ENCODE measurements at places on chromosomes 5 and 9.

DNA sequence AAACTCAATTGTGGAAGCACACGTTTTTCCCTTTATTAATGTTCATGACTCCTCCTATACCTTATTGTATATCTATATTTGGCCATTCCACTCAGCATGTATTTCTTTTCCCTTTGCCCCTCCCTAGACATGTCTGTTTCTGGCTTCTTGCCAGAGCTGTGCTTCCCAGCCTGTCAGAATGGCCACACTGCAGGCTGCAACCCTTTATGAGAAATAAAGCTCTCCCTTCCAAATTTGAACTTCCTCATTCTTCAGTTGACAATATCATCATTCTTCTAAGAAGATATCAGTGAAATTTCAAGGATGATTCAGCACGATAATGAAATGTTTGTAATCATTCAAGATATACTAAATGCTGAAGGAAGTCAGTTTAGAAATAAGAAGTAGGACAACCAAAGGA lies 107.6 kb upstream of the PRSS3 start:
- DNase-seq = peak; percentile 20

- no peak for DNase-seq
Observed at GRCh38 chr9:80605129-80605528, 1033.4 kb downstream of the TLE4 start.

GRCh38 chr9:135049460-135049859 lies 38.0 kb upstream of the OLFM1 start:
- no peak for DNase-seq

DNA sequence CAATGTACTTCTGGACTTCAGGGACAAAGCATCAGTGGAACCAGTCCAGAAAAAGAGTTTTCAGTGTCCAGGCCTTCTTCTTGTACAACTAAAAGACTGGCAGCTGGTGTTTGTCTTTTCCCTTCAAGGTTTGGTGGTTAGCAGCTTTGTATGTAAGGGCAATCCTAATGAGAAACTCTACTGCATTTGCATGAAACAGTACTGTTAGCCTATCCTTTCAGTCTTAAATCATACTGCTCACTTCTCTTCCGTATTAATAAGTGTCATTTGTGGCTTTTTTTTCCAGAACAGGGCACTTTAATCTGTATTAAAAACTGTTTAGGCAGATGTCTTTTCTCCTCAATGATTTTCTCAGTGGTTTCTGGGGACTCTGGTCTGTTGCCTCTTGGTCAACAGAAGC lies 48.9 kb downstream of the FAM174A start:
- DNase-seq = no peak

DNA sequence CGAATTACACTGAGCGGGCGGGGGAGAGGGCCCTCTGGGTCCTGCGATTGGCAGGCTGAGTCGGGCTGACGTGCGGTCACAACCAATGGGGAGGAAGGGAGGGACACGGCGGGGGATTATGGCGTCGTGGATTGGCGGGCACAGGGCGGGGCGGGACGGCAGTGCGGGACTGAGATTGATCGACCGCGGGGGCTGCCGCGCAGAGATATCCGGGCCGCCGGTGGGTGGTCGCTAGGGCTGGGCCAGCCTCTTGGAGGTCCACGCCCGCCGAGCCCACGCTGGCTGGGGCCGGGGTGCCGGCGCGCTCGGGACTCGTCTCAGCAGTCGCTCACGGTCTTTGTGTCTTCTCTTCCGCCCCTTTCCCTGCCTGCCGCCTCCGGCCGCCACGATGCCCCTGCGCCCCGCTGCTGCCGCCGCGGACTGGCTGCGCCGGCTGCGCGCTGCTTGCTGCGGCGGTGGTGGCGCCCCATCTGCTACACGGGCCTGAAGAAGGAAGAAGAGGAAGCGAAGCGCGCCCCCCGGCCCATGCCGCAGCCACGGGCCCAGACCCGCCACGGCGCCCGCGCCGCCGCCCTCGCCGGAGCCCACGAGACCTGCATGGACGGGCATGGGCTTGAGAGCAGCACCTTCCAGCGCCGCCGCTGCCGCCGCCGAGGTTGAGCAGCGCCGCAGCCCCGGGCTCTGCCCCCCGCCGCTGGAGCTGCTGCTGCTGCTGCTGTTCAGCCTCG lies at the start of gene RGMB:
TSS of gene RGMB (plus strand) at position 200 of the 728 bp plus-strand sequence. CDS start at position 608, 408 bp downstream.
- peak; percentile 98 for DNase-seq
